Stimulated activated CD4-positive, alpha-beta T cell treated with anti-CD3 and anti-CD28 coated beads, Interleukin-12 subunit alpha, Interleukin-12 subunit beta, amount 100 ng/mL, for 24 hours (primary cell): ENCODE measurements at places on chromosomes 11 and 22.

GRCh38 chr11:134276396-134277182 lies 410 bp downstream of the GLB1L3 start:
- no peak for DNase-seq

DNA sequence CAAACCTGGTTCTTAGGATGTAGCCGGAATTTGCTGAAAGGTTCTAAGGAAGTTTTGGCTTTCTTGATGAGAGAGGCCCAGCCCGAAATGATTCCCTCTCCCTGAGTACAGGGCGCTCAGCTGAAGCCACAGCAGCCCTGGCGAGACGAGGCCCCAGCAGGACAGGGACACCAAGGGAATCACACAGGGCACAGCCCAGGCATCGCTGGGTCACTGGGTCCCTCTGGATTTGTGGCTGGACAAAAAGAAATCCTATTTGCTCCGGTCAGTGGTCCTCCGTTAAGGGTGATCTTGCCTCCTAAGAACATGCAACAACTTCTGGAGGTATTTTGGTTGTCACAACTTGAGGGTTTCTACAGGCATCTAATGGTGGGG lies 6.4 kb downstream of the FGF19 start:
- no peak for DNase-seq

DNA sequence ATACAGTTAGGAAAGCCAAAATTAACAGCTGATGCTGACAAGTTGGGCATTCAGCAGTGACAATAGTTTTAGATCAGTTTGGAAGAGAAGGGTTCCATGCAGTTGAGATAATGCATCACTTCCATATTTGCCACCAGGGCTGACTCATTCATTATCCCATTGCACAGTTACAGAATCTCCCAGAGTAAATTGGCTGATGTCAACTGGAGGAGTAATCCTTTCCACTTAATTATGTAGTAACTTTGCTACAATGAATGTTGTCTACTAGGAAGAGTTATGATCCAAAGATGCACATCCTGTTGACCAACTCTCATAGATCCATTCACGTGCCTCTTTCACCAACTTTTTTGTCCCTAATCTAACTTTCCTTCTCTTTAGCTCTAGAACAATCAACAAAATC lies 123.3 kb upstream of the LUZP2 start:
- no peak for DNase-seq

- no peak for DNase-seq
Observed at GRCh38 chr11:102139081-102139498, 28.8 kb downstream of the YAP1 start.

- DNase-seq: no peak
Observed at GRCh38 chr22:50737728-50738648, at the start of gene ACR. Gene ACR, plus strand, starts transcription at chr22:50738204. Its CDS starts 32 bp downstream, at chr22:50738236.
